ENCODE measurements at places on chromosomes 3 and 15. TPM values are rescaled to one million over a fixed set of nuclear protein-coding genes. Genes with fewer than 3 reads are reported as not detected.

DNA sequence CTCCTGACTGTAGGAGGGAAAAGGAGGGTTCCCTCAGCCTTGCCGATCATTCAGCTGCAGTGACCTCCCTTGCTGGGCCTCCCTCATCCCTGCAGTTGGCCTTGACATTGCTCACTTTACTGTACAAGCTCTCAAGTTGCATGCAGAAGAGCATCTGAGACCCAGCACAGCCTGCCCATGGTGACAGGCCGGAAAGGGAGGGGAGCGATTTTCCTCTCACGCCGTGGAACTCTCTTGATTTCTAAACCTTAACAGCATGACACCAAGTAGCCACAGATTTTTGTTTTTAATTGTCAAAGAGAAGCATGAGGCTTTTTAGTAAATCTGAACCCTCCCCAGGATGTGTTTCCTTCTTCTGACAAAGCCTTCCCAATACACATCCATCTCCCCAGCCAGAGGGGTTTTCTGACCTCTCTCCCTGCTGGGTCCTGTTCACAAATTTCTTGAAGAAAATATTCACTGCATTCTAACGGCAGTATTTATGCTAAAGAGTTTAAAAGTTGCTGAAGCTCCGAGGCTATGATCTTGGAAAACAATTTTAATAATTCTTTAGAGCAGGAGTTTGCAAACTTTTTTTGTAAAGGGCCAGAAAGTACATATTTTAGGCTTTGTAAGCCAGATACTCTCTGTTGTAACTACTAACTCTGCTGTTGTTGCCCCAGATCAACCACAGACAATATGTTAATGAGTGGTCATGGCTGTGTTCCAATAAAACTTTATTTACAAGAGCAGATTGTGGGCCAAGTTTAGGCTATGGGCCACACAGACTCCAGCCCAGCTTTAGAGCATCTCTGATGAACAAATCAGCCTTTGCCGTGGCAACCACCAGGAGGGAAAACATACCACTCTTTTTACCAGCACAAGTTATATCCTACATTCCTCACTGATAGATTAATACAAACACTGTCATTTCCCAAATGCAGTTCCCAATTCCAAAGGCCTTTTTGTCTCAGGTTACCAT, 34.8 kb downstream of the LMCD1 start:
- DNase-seq: peak; percentile 36

- no peak for DNase-seq
These were observed 91.7 kb upstream of the IGSF10 start for GRCh38 chr3:151552589-151552988.

DNA sequence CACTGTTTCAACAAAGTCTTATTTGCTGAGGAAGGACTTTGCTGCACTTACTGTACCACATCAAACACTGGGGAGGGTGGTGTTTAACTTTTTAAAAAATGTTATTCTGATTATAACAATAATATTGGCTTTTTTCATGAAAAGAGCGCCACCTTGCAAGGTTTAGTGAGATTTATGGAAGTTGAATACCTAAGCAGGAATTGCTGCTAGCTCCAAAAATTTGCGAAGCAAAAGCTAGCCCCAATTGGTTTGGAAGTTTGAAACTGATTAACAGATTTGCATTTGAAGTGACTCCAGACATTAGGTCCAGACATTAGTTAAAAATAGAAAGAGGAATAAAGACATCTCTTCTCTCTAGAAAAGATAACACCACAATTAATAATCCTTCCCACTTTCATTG, 6.7 kb downstream of the ZIC1 start:
- DNase-seq: no peak

DPPA2 gene
- 1.0 TPM for polyA plus RNA-seq

ZNF445 gene
- polyA plus RNA-seq: 31.4 TPM

IFT122 gene
- polyA plus RNA-seq: 79.0 TPM

PRRT3 gene
- 4.4 TPM for polyA plus RNA-seq

LRRIQ4 gene
- 0.12 TPM for polyA plus RNA-seq

All from left kidney (tissue), 8 donors.